Dermis microvascular lymphatic vessel endothelial cell (primary cell): ENCODE measurements at places on chromosomes 5 and 9. TPM values are rescaled to one million over a fixed set of nuclear protein-coding genes. Genes with fewer than 3 reads are reported as not detected.

- DNase-seq = no peak
These were observed 158.9 kb upstream of the FREM1 start for GRCh38 chr9:15069106-15069505.

DNA sequence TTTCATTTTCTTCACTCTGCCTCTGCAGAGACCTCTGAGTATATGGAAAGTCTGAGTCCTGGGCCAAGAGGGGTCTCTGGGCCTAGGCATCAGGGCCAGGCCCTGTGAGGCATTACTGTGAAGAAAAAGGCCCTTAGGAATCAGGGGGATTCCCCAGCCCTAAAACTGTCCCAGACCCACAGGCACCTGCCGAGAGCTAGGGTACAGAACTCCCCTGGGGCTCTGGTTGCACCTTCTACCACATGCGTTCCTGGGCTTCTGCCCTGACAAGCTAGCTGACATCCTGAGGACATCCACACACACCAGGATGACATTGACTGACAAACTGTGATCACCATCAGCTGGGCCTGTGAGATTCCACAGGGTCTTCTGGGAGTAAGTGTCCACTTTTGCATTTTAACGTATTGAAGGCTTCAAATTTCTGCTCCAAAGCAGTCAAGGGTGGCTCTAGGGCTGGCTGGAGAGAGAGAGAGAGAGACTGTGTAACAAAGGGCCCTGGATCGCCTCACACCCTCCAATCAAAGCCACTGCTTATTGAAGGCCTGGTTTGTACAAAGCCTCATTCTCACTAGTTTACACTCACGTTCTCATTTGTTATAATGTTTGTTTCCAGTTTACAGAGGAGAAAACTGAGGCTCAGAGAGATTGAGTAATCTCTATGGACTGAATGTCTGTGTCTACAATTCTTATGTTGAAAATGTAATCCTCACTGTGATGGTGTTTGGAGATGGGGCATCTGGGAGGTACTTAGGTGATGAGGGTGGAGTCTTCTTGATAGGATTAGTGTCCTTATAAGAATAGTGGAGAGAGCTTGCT, 45.1 kb downstream of the TGFBI start:
- DNase-seq = no peak

- DNase-seq = no peak
These were observed 48.0 kb downstream of the SARDH start for GRCh38 chr9:133690081-133690561.

DNA sequence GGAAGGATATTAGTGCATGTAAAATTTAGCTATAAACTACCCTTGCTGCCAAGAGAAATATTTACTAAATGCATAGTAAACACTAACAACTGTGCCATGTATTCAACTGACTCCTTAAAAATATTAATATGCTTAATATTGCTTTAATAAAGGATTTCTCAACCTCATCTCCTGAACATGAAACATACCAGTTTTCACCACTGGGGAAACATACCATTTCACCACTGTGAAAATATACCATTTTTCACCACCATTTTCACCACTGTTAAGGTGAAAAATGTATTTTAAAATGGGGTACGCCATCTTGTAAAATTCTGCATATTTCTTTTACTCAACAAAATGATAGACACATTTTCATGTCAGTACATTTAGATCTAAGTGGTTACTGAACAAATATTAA, 4.5 kb downstream of the RAB14 start:
- no peak for DNase-seq

ZBED3 gene
- 1.0 and 1.6 TPM in 2 replicates for total RNA-seq

ABLIM3 gene
- total RNA-seq = 19.5 and 36.5 TPM in 2 replicates

DNA sequence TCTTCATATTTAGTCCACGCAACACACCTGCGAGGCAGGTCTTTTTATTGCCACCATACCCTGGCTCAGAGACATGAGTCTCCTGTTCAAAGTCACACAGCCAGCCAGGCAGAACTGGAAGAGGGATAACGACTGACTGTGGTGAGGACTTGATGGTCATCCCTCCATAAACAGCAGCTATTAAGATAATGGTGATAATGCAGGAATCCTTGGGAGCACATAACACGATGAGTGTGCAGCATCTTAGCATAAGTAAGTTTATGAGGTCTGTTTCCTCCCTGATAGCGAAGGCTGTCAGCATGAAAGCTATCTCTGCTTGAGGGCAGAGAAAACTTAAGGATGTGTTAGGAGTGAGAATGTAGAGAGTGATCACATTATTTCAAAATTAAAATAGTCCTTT, 30.9 kb downstream of the KCTD16 start:
- no peak for DNase-seq

- DNase-seq = no peak
These were observed 11.7 kb downstream of the TXN start for GRCh38 chr9:110244616-110245015.

- no peak for DNase-seq
These were observed at the start of gene ADRA1B for GRCh38 chr5:159915904-159916840. TSS of gene ADRA1B (plus strand) at chr5:159916482. CDS start at chr5:159916906, 424 bp downstream.

- DNase-seq = no peak
These were observed 108.7 kb upstream of the SSBP2 start for GRCh38 chr5:81859624-81860023.

FBP2 gene
- total RNA-seq = not detected in 2 replicates

- no peak for DNase-seq
These were observed 22.4 kb upstream of the CYLC2 start for GRCh38 chr9:102972780-102973179.

DNA sequence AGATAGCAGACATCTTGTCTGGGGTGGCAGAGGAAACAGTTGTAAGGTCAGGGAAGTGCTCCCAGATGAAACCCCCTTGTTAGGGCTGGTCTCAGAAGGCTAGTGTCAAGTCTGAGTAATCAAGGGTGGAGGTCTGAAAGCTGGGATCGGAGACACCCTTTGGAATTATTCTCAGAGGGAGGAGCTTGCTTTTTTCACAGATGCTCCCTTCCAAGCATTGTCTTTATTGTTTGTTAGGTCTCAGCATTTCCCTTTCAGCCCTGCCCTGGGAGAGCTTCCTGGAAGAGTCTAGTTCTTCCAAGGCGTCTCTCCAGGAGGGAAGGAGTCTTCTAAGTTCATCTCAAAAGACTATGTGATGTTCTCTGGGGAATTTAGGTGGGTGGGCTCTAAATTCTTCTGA, 3.2 kb downstream of the TEK start:
- DNase-seq = peak; percentile 39

- DNase-seq = no peak
These were observed 117.7 kb downstream of the GAS1 start for GRCh38 chr9:86829496-86830046.
